ENCODE measurements at places on chromosomes 2 and 18.

GRCh38 chr2:121575800-121576199 is 45.1 kb downstream of the RNU4ATAC start:
- no peak for DNase-seq

GRCh38 chr2:176391148-176391419 is 121.8 kb downstream of the MTX2 start:
- no peak for DNase-seq

DNA sequence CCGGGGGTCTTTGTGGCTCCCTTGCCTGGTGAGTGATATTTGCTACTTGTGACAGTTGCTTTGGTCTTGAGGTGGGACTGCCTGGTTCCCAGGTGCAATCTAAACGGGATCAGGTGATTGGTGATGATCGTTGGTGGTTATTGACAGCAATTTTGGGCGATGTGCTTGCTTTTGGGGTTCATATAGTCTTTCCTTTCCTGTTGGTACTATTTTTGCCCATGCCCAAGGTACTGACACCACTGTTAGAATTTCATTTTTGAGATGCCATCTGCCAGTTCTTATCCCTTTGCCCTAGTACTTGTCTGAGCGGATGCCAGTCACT is 573 bp downstream of the WDR7 start:
- no peak for DNase-seq

DNA sequence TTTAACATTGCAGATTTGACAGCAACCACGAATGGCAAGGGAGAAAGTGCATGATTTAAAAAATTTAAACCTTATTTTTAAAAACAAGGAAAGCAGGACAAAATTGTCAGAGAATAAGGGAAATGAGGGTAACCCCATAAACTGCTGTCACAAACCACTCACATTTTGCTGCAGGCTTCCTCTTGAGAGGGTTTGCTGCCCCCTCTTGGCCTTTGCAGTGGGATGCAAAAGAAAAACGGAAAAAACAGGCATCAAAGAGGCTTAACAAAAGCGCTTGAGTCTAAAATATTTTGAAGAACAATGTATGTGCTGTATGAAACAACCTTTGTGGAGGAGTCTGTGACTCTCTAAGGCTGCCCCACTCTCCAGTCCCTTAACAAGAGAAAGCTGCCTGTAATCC is 91.6 kb downstream of the TMX3 start:
- DNase-seq, result no peak

DNA sequence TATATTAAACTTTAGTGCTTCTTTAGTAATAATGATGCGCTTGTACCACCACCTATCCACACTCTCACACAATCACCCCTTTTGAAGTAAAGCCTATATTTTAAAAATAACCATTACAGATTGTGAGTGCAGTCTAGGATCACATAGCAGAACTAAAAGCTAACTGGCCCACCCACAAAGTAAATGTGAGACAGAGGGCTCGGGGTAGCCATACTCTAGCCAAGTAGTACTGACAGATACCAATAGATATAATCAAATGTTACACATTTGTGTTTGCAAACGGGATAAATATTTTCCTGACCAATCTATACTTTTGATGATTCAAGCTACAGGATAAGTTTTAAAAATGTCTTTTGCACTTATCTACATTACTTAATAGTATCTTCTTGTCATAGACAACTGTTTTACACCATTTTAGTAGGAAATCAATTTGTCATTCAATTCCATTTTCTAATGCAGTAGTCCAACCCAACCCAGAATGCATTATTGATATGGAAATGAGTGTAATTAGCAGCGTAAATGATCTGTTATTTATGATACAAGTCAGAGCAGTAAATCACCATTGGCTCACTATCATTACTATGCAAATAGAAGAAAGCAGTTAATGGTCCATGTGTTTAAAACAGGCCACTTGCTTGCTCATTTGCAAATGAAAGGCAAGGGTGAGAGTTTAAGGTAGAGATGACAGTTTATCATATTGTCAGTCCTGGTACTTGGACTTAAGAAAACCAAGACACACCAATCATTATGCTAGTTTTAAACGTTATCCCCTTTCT is 111.8 kb downstream of the ERBB4 start:
- DNase-seq, result no peak

- no peak for DNase-seq
Measured at GRCh38 chr2:102049756-102050443, 58.1 kb downstream of the IL1R2 start.

DNA sequence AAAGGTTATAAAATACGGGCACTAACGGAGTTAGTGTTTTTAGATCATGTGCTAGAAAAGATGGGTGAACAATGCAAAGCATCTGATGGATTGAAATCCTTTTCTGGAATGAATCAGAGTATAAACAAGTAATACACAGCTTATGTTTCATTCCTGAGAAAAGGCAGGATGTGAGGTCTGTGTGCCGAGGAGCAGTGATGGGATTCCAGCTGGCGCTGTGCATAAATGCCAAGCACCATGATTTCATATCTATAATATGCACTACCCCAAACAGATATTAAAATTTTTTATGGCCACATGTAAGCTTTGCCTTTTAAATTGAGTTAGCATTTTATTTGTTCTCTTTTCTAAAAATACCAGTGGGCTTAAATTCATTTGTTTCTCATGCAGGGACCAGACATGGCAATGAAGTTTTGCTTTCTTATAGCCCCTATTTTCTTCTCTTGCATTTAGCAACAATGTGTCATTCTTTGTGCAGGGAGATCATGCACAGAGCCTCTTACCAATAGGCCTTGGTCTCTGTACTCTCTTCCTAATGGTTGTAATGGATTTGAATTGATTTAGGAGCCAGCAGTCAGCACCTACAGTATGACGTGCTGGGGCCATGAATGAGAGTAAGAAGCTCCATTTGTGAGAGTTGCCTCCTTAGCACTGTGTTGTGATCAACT is 323.9 kb downstream of the SLC8A1 start:
- DNase-seq, result no peak

DNA sequence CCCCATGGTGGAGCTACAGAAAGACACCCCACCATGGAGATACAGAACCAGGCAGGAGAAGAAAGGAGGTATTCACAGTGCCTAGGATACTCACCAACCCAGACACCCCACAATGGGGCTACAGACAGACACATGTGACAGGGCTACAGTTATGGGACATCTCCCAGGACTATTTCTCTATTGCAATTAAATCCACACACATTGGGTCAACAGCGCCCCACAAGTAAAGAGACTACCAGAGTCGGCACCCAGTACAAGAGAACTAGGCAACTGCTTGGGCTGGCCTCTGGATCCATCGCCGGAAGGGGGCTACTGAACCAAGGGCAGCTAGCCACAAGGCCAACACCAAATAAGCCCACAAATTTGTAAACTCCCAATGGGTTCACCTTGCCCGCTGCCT is 310.1 kb upstream of the NCKAP5 start:
- no peak for DNase-seq

DNA sequence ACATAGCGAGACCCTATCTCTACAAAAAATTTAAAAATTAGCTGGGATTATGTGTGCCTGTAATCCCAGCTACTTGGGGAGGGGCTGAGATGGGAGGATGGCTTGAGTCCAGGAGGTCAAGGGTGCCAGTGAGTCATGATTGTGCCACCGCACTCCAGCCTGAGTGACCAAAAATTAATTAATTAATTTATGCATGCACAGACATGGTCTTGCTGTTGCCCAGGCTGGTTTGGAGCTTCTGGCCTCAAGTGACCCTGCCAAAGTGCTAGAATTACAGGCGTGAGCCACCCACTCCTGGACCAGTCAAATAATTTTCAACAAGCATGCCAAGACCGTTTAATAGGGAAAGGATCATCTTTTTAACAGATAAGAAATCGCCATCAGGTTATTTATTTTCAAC is 57.7 kb upstream of the TFCP2L1 start:
- no peak for DNase-seq

GRCh38 chr18:48011926-48012465 is 81.5 kb upstream of the SMAD2 start:
- no peak for DNase-seq

DNA sequence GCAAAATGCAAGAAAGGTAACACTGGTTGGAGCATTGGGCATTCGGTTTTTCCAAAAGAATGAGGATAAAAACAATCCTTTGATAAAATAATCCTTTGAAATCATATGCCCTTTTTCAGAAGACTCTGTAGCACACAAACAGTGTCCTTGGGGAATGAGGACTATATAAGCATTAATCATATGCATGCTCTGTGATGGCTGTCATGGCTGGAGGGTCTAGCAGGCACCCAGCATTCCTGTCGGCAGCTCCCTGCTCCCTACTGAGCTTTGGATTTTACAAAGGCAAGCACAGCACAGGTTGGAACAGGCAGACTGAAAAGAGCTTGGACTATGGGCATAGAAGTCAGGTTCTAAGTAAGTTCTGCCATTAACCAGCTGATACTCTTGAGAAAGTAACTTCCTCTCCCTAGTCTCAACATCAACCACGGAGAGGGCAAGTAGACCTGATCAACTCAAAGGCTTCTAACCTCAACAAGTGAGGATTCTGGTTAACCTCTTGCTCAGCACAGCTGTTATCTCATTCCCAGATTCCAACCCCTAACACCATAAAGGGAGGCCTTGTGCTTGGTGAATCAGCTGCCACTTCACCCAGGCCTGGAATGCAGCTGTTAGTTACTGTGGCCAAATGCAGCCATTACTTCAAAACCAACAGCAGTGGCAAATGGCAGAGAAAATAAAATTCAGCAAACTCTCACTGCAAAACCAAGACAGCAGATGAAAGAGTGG is 29.5 kb downstream of the GALNT14 start:
- DNase-seq, result no peak

DNA sequence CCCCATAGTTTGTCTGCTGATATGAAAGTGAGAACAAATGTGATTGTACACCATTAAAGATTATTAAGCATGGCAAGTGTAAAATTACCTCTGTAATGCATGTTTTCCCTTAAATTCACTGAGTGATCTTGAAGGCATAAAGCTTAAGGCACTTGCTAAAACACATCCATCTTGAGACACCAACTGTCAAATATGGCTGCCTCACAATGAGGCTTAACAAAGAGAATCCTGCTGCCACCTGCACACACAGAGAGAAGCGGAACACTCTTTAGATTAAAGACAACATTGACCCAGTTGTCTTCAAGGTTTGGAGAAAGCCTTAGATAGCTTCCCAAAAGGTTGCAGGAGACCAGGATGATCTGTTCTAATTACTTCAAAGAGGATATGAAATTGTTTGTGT is 803.6 kb upstream of the GYPC start:
- DNase-seq, result no peak

- DNase-seq, result no peak
Measured at GRCh38 chr2:182318466-182319220, 108.2 kb downstream of the PDE1A start.

DNA sequence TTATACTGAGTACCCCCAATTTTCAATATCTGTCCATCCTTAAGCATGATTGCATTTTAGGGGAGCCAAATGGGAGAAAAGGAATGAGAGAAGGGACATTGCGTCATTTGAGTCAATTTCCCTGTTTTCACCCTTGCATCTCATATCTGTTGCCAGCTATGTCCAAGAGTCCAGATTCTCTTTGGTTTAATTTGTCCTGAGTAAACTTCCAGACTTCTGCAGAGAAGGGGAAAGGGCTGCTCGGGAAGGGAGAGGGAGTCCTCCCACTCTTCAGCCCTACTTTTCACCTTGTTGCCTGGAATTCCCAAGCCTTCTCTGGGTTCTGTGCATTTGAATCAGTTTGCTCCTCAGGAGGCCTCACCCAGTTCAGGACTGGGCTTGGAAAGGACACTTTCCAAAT is 16.5 kb downstream of the GREB1 start:
- no peak for DNase-seq

DNA sequence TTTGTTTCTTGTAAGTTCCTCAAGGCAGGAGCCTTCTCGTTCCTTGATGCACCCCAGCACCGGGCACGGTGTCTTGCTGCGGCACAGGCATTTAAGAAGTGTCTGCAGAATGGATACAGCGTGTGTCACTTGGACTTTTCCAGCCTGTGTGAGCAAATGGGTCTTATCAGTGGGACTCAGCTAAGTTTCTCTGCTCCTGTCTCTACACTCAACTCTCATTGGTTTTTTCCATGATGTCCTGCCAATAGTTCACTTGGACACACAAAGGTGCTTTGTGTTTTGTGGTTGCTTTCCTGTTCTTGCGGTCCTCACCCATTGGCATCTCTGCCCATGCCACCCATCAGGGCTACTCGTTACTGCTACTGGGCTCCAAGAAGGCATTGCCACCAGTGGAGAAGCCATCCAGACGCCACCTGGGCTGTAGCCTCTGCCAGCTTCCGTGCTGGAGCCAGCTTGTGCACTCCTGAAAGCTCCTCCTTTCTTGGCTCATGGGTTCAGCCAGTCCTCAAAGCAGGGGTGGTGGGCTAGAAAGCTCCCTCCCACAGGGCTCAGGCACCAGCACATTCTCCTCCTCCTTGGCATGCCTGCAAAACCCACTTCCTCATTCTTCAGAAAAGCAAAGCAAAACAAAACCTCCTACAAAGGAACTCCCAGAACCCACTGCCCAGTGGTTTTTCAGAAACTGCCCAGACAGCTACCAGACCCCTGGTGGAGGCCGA is 41.4 kb downstream of the IL1R2 start:
- DNase-seq, result no peak

- DNase-seq, result no peak
Measured at GRCh38 chr18:24819141-24819890, 358.9 kb downstream of the HRH4 start.

Measured in NCI-H774 (cell line).